ENCODE measurements at places on chromosomes 4 and X.

DNA sequence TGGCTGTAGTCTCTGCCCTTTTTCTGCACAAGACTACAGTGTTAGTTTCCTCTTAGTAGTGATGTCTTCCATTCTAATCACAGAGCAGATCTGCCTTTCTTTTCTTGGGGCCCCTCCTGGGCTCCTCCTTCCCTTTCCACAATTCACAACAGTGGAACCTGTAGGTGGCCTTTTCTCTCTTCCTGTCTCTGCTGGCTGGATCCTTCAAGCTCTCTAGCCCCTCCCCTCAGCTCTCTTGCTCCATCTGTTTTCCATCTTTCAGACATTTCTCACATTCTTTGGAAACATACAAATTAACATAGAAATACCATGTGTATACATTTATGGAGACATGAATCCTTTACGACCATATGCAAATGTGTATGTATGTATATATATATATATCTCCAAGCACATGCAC, 304 bp upstream of the SPIN2A start:
- no peak for DNase-seq

DNA sequence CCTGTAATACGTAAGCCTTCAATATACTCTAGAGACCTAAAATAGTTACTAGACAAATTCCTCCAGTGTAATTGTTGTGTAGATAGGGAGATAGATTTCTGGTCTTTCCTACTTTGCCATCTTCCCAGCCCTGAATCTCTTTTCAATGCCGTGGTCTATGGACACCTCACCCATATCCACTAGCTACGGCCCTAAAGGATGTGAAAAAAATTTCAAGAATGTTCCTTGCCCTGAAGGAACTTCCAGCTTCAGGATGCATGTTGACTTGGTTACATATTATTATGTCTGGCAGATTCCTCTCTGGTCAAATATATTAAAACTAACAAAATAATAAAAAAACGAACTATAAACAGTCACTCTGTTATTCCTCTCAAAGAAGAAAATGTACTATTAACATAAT, 52.4 kb upstream of the TSPAN5 start:
- DNase-seq: no peak

DNA sequence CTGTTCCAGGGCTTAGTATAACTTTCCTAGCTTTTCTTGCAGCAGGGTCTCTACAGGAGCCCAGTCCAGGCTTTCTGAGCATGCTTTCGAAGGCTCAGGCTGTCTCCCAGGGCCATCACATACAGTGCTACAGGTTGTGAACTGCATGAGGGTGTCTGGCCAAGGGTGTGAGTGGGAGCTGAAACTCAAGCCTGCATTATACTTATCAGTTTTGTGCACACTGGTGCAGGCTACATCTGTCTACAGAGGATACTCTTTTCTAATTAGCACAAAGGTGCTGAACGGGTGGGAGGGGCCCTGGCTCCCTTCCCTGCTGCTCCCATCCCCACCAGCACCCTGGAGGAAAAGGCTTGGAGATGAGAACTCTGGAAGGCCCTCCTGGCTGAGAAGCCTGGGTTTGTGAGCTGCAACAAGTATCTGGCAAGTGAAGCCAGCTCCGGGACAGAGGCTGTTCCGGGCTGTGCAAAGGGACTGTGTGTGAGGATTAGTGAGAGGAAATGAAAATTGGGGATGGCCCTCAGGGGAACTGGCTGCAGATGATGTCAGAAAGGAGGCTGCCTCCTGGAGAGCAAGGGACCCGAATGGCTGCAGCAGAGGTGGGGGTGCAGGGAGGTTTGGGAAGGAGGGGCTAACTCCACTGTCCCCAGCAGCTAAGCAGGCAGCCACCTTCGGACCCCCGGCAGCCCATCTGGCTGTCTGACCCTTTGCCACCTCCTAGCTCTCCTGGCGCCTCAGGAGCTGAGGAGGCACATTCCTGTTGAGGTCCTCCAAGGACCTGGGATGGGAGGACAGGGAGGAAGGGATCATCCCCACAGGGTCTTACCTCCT, 68.5 kb downstream of the EFNB1 start:
- DNase-seq: no peak

DNA sequence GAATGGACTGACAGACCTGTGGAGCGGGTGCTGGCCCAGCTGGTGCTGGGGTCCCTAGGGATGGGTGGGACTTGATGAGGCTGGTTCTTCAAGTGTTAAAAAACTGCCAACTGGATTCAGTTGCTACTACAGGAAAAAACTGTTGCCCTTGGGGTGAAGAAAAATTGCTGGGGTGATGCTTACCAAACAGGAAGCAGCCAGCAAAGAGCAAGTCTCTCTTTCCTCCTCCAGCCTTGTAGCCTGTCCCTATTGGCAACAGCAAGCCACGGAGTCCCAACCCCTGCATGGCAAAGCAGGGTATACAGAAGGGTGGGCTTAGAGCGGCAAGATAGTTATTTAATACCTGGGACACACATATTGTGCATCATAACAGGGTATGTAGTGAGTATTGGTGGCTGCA, 60.1 kb upstream of the ATP8A1 start:
- DNase-seq: no peak

- DNase-seq: no peak
These were observed 265.5 kb downstream of the UNC5C start for GRCh38 chr4:95283320-95283719.

Measured in T-helper 17 cell (primary cell).